GM10248 (cell line): ENCODE measurements at places on chromosomes 6 and 20.

DNA sequence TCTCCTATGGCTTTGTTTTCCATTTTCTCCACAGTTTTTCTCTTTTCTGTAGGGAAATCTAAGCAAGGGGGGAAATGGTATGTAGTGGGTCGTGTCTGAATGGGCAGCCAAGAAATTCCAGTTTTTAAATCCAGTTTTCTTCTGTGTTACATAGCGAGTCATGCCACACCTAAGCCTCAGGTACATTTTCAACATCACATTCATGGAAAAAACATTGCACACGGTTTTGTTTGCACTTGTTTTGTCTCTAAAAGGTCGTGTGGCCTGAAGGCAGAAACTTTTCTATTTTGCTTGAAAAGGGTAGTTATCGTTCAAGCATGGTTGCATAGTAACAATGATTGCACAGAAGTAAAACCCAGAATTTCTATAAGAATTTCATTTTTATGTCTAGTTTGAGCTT is 70.5 kb downstream of the MOXD1 start:
- no peak for DNase-seq

- DNase-seq: no peak
Observed at GRCh38 chr6:154613137-154613676, 102.7 kb upstream of the CNKSR3 start.

GRCh38 chr6:149380523-149380922 is 19.5 kb upstream of the SUMO4 start:
- DNase-seq: no peak

GRCh38 chr6:47237196-47237595 is 72.5 kb downstream of the TNFRSF21 start:
- no peak for DNase-seq

DNA sequence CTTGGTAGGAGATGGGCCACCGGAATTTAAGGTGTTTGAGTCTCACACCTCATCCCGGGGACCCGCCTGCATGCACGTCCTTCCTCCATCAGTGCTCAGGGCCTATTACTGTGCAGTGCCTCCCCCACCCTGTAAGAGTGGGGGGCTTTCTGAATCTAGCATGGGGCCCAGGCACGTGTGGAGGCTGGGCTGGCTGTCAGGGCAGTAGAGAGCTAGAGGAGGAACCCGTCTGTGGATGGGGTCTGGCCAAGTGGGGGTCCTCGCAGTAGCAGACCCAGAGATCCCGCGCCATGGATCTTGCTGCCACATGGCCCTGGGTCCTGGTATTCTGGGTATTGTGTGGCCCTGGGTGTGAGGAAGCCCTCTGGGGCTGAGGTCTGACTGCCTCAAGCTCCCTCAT is 42.9 kb downstream of the SRC start:
- no peak for DNase-seq

GRCh38 chr6:105786890-105787655 is 299.1 kb upstream of the PRDM1 start:
- DNase-seq: peak; percentile 31

DNA sequence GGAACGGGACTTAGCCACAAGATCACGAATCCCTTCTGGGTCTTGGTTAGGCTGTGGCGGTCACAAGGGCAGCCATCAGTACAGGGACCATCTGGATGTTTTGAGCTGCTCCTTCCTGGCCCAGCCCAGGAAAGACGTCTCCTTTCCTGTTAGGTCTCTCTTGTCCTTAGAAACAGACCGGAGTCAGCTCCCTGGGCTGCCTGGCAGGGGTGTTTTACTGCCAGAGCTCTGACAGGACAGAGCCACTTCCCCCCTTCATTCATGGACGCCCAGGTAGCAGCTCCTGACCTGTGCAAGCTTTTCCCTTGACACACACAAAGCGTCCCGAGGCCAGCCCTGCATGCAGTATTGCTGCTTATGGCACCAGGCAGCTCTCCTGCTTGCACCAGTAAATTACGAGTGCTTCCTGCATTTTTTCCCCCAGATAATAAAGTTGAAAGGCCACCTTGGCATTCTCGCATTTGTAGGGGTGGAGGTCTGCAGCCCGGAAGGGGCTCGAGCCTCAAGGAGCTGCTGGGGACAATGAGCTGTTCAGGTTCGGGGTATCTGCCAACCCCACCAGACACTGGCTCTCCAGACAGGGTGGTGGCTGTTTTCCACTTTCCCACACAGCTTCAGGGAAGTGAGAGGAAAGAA is 87.4 kb downstream of the NOL4L start:
- DNase-seq: no peak

DNA sequence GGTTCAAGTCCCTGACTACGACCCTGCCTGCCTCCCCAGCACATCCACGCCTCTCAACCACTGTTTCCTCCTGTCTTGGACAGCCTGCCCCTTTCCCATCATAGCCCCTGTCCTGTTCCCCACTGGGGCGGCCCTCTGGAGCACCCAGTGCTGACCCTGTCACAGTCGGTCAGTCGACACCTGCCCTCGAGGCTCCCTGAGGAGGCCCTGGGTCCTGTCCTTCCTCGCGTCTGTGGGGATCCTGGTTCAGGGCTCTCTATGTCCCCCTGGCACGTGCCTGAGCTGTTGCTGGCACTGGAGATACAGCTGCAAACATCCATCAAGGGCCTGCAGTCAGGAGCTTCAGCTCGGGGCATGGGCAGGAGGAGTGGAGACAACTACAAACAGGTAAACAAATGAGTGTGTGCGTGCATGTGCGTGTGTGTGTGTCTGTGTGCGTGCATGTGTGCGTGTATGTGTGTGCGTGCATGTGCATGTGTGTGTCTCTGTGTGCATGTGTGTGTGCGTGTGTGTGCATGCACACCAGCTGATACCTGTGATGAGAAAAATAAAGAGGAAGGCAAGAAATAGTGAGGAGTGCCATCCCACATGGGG is 132.8 kb downstream of the PHACTR3 start:
- no peak for DNase-seq

DNA sequence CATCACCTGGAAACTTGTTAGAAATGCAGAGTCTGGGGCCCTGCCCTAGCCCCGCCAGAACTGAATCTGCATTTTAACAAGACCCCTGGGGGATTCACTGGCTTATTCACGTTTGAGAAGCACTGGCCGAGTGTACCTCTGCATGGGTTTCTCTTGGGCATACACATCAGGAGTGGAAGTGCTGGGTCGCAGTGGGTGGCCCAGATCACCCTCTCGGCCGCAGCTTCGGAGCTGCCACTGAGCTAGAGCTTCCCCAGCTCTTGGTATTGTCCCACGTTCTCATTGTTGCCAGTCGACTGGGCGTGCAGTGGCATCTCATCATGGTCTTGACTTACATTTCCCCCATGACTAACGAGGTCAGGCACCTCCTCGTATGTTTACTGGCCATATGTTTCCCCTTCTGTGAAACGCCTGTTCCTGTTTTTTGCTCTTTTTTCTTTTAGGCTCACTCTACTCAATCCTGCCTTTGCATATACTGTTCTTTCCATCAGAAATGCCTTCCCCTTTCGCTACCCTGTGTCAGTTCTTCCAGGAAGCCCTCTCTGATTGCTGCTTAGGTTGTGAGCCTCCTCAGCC is 3.0 kb upstream of the DLGAP4 start:
- no peak for DNase-seq

DNA sequence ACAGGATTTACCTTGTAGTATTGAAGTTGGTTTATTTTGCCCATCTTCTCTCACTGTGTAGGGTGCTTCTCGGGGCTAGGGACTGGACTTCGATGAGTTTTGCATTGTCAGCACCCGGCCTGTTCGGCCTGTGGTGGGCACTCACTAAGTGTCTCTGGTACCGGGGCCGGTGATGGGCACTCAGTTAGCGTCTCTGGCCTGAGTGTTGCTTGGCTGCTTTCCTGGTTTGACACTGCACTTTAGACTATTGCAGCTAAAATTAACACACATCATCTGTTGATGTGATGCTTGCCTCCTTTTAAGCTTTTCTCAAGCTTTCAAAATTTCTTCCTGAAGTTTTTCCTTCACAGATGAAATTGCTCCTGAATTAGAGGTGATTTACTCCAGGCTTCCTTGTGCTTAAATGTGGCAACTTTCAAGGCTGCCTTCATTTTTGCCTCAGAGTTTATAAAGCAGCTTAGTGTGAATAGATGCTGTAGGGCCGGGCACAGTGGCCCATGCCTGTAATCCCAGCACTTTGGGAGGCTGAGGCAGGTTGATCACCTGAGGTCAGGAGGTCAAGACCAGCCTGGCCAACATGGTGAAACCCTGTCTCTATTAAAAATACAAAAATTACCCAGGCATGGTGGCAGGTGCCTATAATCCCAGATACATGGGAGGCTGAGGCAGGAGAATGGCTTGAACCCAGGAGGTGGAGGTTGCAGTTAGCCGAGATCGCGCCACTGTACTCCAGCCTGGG is 41.7 kb upstream of the TULP4 start:
- DNase-seq: no peak

DNA sequence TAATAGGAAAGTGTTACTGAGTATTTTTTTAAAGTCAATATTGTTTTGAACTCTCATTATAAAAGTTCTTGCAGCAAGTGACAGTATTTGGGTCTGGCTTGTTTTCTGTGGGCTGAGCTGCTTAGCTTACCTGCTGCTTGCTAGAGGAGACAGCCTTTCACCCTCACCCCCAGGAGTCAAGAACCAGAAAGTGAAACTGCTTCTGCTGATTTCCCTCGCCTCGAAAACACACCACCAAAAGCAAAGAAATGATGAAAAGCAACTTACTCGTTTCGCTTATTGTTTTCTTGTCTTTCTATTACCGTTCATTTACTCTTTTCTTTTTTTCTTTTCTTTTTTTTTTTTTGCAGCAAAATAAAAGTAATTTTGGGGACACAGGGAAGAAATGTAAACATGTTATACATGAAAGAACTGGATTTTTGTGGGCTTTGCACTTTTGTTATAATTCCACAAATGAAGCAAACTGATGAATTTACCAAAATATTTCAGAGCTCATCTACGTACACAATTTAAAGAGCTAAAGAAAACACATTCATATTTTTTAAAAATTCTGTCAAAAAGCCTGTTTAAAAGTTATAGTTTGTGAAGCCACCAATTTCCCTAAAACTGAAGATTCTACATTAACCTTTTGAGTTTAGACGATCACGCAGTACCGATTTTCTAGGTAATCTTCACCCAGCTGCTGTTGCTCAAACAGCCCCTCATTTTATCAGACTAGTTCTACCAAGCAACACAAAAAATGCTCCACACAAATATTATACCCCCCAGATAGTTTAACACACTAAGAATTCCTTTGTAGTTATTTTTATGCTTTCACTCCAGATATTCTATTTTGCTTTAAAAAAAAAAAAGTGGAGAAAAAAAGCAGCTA is 1.7 kb downstream of the SCML4 start:
- peak; percentile 73 for DNase-seq

GRCh38 chr6:47665112-47665511 is 33.3 kb upstream of the ADGRF4 start:
- no peak for DNase-seq

DNA sequence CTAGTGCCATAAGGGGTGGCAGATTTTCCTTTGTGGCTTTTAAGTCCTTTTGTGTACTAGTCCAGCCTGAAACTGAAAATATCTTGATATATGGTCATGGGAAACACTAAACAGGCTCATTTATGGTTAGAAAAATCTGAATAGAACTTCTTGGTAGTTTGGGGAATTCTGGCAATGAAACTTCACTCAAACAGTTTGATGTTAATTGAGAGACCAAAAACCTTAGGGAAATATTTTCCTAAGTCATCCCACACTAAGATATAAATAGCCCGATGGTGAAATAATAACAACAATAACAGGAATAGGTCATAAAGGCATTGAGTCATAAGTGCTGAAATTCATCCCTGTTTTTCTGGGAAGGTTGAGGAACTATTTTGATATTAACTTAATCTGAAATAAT is 146.2 kb upstream of the SMLR1 start:
- DNase-seq: no peak

DNA sequence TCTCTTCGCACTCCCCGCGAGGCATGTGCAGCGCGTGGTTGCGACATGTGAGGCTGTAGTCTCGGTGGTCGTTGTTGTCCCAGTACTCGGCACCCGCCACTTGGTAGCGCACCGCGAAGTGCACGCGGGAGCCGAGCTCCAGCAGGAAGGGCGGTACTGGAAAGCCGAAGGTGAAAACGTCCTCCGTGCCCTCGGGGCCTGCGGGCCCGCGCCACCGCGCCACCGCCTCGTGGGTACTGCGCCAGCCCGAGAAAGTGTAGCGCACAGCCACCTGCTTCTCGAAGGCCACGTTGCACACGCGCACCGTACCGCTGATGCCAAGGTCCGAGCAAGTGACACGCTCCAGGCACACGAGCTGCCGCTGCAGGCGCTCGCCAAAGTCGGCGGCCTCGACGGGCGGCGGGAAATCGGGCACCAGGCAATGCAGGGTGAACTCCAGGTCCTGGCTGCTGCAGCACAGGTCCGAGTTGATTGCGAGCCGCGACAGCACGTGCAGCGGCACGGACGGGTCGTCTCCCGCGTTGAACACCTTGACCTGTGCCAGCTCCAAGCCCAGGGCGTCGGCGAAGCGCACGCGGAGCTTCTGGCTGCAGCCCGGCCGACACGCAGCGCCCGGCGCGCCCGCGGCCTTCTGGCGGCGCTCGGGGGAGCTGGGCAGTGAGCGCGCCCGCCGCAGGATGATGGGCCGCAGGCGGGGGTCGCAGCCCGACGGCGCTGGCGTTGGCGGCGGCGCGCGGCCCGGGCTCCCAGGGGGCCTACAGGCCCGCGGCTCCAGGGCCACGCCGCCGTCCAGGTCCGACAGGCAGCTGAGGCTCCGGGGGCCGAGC is 840 bp downstream of the PPP1R3D start:
- no peak for DNase-seq

GRCh38 chr20:42678895-42679294 is 510.8 kb downstream of the PTPRT start:
- no peak for DNase-seq

- DNase-seq: peak; percentile 44
Observed at GRCh38 chr20:35144694-35145093, 2.4 kb downstream of the EDEM2 start.

DNA sequence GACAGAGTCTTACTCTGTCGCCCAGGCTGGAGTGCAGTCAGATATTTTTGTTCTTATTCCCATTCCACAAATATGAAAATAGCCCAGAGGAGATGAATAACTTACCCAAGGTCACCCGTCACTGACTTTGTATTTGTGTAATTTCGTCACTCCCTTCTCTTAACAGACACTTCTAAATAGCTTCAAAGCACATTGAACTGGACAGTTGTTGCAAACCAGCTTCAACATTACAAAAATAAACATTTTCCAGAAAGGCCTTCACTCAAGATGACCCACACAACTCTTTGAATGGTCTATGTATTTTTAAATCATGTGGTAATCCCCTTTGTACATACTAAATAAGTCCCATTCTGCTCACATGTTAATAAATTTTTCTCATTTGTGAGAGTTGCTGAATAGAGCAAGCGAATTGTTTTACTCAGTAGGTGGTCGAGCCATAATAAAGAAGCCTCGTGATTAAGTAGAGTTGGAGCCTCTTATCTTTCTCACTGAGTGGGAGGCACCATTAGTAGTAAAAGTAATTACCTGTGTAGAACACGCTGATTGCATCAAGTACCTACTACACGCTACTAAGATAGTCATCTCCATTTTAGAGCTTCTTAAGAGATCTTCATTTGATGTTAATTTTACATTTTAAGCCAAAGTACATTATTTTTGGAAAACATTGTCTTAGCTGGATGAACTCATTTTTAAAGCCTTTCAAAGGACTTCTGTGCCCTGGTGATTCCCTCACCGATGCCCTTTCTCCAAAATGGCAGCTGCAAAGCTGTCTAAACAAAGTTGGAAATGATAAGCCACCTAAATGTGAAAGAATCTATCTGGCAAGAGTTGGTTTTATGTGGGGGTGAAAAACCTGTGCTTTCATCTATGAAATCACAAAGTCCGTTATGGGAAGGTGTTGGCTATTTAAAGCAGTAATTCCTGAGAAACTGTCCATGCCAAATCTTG is 110.0 kb downstream of the TSHZ2 start:
- no peak for DNase-seq
